ENCODE measurements at places on chromosomes 1 and 21.

DNA sequence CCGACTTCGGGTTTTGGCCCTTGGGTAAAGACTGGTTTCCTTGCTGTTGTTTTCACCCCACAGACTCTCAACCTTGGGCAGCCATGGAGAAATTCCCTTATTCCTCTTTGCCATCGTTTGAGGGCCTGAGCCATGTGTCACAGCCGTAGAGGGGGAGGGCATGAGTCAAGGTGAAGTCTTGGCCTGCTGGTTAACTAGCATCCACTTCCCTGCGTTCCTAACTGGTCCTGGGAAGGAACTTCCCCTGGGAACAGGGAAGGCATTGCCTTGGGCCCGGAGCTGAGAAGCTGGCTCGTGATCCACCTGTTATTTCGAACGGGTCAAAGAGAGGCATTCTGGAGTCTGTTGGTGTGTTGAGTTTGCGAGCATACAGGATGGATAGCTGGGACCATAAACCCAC is 464.9 kb downstream of the CAMTA1 start:
- no peak for DNase-seq

DNA sequence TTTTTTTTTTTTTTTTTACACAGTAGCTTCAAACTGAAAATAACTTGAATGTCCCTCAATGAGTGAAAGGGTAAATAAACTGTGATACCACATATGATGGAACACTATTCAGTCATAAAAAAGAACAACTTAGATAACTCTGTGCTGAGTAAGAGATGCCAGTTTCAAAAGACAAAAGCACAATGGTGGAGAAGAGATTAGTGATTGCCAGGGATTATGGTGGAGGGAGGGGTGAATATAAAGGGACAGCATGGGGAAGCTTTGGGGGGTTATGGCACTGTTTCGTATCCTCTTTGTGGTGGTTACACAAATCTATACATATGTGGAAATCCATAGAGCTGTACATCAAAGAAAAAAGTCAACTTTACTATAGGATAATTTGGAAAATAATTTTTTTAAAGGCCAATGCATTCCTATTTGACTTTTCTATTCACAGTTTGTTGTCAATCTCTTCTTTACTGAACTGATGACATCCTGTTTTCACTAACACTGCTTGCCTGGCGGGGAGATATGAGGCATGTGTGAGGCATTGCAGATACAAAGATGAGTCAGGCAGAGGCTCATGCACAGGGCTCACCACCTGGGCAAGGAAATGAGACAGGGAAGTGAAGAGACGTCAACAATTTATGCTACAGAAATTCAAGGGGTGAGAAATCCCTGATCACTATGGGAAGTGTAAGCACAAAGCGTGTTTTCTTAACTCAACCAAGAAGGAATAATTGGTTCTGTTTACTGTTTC is 302.7 kb downstream of the DUSP10 start:
- peak; percentile 30 for DNase-seq

DNA sequence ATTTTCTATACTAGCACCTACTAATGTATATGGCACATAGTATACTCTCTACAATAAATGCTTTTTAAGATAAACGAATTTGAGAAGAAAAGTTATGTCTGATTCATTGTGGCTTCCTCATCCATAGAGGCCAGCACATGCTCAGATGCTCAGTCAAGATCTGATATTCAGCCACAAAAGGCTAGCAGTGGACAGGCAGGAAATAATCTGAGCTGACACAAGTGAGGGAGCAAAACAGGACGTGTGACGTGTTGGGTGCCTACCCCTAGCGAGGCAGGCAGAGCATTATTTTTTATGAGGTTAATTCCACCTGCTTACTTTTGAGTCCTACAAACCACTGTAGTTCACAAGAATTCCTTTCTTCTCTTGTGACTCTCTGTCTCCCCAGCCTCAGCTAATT is 550.9 kb downstream of the SMYD3 start:
- DNase-seq = no peak

DNA sequence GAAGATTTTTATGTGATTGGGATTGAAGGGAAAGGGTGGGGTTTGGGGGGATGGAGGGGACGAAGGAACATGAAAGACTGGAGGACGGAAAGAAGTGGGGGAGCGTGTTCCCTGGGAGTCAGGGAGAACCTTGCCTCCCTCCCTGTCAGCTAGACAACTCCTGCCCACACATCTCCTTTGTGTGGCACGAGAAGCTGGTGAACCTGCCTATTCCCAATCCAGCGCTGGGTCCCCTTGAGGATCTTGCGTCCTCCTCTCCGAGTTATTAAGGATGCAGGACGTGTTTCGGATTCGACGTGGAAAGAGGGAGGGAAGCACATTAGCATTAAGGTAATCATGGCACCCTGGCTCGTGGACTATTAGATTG is 1.4 kb downstream of the LRRC7 start:
- DNase-seq = no peak

DNA sequence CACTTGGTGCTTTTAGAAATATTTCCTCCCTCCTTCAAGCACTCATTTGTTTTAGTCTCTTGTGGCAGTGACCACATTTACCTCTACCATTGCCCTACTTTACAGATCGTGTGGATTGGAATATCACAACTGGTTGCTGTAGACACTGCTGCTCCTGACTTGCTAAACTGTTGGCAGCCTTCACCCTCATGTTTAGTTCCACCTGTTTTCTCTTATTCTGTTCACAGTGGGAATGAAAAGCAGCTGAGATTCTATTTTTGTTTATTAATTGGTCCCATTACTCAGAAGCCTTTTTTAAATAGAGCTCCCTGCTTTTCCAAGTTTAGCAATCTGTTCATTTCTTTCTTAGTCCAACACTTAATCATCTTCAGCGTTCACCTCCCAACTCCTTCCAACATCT is 308.9 kb downstream of the RWDD3 start:
- DNase-seq = no peak

- DNase-seq = no peak
Observed at GRCh38 chr21:27817074-27817473, 850.2 kb upstream of the ADAMTS5 start.

DNA sequence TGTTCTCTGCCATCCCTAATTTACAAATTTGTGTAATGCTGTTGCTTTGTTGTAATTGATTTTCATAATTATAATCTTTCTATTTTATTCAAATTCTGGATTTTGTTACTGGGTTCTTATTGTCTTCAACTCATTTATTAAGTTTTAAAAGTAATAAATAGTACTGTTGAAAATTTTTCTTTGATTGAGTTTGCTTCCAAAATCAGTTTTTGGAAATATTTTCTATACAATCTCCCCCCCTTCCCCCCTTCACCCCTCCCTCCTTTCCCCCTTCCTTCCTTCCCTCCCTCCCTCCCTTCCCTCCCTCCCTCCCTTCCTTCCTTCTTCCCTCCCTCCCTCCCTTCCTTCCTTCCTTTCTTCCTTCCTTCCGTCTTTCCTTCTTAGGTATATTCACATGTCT is 6.0 kb upstream of the TMPRSS15 start:
- no peak for DNase-seq
